ENCODE measurements at places on chromosomes 3 and 15.

DNA sequence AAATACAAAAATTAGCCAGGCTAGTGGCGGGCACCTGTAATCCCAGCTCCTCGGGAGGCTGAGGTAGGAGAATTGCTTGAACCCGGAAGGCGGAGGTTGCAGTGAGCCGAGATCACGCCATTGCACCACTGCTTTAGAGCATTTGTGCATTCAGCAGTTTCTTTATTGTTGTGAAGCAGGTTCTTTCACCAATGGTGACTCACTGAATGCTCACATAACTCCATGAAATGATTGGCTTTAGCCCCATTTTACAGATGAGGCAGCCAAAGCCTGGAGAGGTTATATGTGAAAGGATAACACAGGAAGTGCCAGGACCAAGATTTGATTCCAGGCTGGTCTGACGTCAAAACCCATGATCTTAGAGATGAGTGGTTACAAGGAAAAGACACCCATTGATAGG is 195.2 kb downstream of the SLCO3A1 start:
- DNase-seq = no peak

GRCh38 chr15:86611417-86612040 is 531.9 kb downstream of the AGBL1 start:
- DNase-seq = no peak

DNA sequence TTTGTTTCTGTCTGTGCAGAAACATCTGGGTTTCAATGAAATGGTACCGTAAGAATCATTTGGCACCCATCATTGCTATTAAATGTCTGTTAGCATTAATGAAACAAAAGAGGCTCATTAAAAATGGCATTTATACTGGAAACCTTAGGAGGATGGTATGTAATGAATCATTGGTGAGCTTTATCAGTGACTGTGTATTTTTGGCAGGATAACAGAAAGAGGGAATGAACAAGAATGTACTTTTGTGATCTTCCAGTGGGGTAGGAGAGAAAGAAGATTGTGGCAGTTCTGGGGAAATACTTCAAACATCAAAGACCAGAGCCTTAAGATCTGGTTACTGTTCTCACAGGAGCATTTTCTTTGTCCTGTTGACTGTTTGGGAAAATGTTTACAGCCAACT is 4.7 kb upstream of the DCBLD2 start:
- DNase-seq = no peak

- DNase-seq = no peak
Observed at GRCh38 chr3:278300-279064, 81.9 kb downstream of the CHL1 start.

GRCh38 chr15:70854666-70854976 is 664 bp upstream of the LARP6 start:
- DNase-seq = peak; percentile 58

- no peak for DNase-seq
Observed at GRCh38 chr15:100332721-100333120, 9.1 kb downstream of the ADAMTS17 start.

- peak; percentile 82 for DNase-seq
Observed at GRCh38 chr15:70466895-70467529, 296.3 kb downstream of the UACA start.

Data from HuH-7.5 (cell line).